ENCODE measurements at places on chromosomes 5 and 9.

- no peak for DNase-seq
Measured at GRCh38 chr5:135481387-135481786, 29.2 kb upstream of the TIFAB start.

- no peak for DNase-seq
Measured at GRCh38 chr9:134380542-134381271, 54.5 kb downstream of the RXRA start.

DNA sequence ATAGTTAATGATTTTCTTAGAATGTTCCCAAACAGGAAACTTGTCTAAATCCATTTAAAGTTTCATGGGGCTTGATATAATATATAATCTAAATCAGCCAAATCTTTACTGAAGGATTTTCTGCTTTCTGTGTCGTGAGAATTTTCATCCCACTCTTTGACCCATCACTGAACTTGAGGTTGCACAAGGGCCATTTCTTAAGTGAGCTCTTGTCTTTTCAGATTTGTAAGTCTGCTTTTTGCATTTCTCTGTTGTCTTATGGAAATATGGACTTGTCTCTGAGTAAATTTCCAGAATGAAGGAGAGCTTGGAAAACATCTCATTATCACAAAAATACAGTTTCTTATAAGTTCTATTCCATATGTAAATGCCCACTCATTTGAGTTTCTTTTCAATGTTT is 149.2 kb upstream of the ARRDC3 start:
- DNase-seq: no peak

DNA sequence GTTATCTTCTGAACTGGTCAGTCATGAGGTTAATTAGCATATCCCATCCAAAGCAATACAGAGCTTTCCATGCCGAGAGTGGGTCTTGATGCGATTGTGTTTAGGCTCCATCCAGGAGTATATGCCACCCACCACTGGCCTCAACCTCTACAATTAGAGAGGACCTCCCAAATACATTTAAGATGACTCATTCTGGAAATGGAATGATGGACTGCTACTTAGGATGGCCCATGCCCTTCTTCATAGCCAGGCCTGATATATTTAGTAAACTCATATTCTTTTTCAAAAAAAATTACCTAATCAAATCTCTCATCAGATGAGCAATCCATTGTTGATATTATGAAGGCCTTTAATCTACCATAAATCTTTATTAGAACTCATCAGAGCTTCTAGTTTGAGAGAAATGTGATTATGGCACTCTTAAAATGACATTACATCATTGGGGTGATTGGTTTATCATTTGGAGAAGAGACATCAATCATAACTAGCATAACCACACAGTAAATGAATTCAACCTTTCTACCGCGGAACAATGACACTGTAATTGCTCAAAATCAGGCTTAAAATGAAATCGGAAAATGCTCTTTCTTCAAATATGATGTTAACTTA is 414.2 kb upstream of the WWC1 start:
- DNase-seq: no peak

DNA sequence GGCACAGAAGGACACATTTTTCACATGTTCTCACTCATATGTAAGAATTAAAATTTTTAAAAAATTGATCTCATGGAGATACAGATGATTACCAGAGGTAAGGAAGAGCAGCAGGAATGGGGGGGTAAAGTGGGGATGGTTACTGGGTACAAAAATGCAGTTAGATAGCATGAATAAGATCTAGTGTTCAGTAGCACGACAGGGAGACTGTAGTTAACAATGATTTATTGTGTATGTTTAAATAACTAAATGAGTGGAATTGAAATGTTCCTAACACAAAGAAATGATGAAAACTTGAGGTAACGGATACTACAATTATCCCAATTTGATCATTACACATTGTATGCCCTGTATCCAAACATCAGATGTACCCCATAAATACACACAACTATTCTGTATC is 15.2 kb upstream of the TGFBI start:
- no peak for DNase-seq

DNA sequence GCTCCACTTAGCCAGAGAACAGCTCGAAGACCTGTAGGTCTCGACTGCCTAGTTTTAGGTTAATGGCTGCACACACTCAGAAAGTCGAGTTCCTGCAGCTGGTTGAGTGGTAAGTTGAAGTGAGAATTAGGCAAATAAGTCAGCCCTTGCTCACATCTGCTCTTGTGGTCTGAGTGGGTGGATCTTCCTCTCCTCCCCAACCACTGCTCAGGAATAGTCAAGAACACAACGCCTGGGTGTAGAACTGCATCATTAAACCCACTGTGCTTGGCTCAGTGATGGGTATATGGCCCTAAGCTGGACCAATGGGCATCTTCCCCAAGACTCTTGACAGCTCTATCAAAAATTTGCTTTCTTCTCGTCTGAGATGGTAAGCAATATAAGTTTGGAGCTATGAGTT is 20.9 kb upstream of the ADAM19 start:
- no peak for DNase-seq

DNA sequence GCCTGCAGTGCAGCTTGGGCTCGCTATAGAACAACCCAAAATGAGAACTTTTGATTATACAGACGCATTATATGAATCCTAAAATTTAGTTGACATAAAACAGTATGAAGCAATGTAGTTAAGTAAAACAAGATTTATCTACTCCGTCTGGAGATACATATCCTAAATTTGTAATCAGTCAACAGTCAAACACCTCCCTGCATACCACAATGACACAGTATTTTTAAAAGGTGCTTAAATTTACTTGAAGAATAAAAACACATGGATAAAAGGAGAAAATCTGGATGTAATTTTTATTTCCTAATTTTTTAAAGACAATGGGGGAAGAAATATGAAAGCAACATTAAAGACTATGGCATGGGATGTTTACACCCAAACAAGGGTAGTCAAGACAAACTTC is 70.8 kb downstream of the PTBP3 start:
- DNase-seq: no peak

- no peak for DNase-seq
Measured at GRCh38 chr5:123351240-123351639, 72.0 kb downstream of the CEP120 start.

DNA sequence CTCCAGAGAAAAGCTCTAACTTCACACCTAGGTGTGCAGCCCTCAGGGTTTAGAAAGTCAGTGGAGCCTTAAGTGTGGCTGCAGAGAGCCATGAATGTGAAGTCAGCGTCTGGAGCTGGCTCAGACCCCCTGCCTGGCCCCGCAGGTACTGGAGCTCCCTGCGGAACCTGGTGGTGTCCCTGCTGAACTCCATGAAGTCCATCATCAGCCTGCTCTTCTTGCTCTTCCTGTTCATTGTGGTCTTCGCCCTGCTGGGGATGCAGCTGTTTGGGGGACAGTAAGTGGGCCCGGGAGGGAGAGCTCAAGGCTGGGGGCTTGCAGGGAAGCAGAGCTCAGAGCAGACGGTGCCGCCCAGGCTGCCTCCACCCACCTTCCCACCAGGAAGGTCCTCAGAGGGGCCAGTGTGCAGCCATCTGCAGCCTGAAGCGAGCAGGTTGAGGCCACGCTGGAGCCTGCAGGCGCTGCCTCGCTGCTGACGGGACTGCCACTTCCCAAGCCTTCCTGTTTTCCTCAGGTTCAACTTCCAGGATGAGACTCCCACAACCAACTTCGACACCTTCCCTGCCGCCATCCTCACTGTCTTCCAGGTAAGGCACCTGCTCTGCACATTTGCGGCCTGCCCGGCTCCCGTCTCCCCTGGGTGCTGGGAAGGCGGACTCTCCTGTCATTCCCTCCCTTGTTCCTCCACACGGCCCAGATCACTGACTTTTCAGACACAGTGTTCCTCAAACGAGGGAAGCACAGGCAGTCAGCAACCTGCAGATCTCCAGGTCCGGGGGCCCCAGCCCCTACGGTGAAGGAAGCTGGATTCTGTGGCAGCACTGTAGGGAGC is 108.9 kb downstream of the CACNA1B start:
- DNase-seq: no peak

- DNase-seq: no peak
Measured at GRCh38 chr5:37900692-37901091, 60.9 kb upstream of the GDNF start.

DNA sequence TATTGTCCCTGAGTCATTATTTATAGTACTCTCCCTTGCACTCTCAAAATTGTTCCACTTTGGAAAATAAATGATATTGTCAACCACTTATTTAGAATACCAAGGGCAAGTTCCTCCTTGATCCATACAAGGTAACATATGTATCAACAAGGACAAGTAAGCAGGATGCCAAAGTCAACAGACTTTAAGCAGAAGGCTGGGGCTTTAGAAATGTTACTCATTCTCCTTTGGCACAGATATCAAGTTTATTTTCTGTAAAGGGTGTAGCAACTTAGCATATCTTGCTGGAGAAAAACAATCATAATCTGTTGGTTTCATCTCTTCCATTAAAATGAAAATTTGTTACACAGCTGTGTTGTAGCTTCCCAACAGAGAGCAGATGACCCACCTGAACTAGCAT is 248.7 kb upstream of the SLC30A5 start:
- no peak for DNase-seq

- no peak for DNase-seq
Measured at GRCh38 chr5:94345257-94345656, 273.1 kb downstream of the KIAA0825 start.

DNA sequence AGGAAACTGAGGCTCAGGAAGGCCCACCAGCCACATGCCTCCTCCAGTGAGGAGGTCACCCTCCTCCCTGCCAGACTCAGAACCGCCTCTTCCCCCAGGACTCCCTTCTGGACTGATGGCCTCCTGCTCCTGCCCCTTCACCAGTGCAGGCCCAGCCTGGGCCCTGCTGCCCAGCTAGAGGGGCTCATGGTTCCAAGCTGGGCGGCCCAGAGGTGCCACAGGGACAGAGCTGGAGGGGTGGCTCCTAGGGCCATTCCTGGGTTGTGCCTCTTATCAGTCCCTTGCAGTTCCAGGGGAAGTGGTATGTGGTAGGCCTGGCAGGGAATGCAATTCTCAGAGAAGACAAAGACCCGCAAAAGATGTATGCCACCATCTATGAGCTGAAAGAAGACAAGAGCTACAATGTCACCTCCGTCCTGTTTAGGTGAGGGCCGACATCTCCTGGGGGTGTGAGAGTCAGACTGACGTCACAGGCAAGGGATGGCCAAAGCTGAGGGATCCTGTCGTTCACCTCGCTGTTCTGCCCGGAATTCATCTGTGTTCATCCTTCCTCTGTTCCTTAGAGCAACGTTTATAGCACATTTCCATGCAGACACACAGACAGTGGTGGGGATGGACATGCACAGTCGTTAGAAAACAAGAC is 819 bp downstream of the LCN2 start:
- DNase-seq: no peak

- no peak for DNase-seq
Measured at GRCh38 chr5:88734191-88734640, 148.8 kb downstream of the MEF2C start.

DNA sequence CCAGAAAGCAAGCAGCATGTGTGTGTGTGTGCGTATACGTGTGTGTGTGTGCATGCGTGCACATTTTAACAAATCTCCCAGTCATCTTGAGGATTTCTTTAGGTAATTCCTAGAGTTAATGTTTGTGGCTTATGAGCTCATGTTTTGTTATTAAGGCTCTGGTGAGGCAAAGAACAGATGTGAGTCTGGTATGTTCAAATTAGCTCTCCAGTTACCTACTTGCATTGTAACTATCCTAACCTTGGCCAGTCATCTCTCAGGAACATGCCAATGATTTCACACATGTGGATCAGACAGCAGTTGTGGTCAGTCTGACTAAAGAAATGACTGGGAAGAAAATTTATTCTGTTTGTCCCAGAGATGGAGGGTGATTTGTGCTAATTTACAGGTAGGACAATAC is 163.1 kb downstream of the IZUMO3 start:
- no peak for DNase-seq

DNA sequence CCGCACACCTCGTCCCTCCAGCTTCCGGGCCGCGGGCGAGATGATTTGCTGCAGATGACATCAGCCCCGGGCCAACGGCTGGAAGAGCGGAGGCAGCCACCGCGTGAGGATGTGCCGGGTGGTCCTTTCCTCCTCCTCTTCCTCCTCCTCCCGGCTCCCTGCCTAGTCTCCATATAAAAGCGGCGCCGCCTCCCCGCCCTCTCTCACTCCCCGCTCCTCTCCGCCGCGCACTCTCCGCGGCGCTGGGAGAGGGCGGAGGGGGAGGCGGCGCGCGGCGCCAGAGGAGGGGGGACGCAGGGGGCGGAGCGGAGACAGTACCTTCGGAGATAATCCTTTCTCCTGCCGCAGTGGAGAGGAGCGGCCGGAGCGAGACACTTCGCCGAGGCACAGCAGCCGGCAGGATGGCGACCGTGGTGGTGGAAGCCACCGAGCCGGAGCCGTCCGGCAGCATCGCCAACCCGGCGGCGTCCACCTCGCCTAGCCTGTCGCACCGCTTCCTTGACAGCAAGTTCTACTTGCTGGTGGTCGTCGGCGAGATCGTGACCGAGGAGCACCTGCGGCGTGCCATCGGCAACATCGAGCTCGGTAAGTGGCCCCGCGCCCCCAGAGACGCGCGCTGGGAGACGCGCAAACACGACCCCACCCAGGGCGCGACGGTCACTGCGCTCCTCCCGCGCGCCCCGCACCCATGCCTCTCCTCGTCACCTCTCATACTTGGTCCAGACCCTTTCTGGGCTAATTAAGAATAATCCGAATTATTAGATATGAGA is at the start of gene MAP1B:
MAP1B (plus strand) TSS at position 345 of the 770 bp plus-strand sequence; CDS start at position 402, 57 bp downstream.
- DNase-seq: no peak

DNA sequence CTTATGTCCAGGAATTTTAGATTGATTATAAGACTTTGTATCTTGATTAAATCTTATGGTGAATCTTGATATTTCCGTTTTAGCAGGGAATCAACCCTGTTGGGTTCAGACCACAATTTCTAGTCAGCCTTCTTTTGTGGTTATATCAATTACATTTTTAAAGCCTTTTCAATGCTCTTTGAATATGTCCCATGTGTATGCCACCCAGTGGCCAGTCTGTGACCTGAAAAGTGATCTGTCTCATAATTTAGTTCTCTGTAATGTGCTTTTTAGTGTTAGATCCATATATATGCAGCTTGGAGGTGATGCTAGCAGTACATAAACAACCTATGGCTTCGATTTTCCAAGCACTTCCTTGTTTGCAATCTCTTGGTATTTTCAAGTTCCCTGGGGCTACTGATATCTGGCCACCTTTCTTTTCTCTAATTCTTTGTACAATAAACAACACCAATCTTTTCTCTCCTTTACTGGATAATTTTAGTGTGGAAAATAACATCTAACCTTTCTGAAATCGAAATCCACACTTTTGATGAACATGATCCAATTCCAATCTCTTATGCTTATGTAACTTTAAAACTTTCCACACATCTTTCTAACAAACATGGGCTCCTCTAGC is 28.8 kb downstream of the PDE8B start:
- no peak for DNase-seq

- no peak for DNase-seq
Measured at GRCh38 chr9:99509065-99509745, 287.1 kb downstream of the SEC61B start.

GRCh38 chr9:131418143-131419025 is 24.5 kb downstream of the PRRC2B start:
- no peak for DNase-seq

GRCh38 chr9:26457151-26457550 is 435.5 kb downstream of the CAAP1 start:
- no peak for DNase-seq
